ENCODE measurements at places on chromosomes 3 and 15.
A peak's percentile ranks its signal among the peaks of the same experiment; 100 is the strongest.

- DNase-seq = peak; percentile 0
These were observed 969.4 kb downstream of the NTRK3 start for GRCh38 chr15:87287156-87287555.

GRCh38 chr3:37054370-37054769 lies 61.1 kb downstream of the MLH1 start:
- peak; percentile 46 for DNase-seq

GRCh38 chr15:68875377-68876116 lies 54.8 kb upstream of the SPESP1 start:
- peak; percentile 88 for DNase-seq

DNA sequence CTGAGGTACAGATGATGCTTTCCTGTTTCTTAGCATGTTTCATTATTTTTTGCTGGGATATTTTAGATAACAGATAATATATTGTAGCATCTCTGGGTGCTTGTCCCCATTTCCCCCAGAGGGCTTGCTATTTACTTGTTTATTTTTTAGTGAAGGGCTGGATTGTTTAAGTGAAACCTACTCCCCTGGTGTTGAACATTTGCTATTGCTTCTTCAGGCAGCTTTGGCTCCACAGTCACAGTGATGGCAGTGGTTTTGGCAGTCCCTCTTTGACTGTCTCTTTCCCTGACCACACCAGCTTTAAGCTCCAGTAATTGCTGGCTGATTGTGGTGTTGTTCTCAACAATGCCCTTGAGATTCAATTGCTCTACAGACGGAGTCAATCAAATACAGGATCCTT lies 128.9 kb downstream of the KLF13 start:
- no peak for DNase-seq

DNA sequence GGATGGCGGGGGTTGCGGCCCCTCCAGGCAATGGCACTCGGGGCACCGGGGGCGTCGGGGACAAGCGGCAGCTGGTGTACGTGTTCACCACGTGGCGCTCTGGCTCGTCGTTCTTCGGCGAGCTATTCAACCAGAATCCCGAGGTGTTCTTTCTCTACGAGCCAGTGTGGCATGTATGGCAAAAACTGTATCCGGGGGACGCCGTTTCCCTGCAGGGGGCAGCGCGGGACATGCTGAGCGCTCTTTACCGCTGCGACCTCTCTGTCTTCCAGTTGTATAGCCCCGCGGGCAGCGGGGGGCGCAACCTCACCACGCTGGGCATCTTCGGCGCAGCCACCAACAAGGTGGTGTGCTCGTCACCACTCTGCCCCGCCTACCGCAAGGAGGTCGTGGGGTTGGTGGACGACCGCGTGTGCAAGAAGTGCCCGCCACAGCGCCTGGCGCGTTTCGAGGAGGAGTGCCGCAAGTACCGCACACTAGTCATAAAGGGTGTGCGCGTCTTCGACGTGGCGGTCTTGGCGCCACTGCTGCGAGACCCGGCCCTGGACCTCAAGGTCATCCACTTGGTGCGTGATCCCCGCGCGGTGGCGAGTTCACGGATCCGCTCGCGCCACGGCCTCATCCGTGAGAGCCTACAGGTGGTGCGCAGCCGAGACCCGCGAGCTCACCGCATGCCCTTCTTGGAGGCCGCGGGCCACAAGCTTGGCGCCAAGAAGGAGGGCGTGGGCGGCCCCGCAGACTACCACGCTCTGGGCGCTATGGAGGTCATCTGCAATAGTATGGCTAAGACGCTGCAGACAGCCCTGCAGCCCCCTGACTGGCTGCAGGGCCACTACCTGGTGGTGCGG lies 1.9 kb downstream of the CHST2 start:
- peak; percentile 55 for DNase-seq

- DNase-seq = peak; percentile 1
These were observed 158.7 kb downstream of the SUCLG2 start for GRCh38 chr3:67495751-67496150.

- DNase-seq = no peak
These were observed 443.3 kb upstream of the TPRG1 start for GRCh38 chr3:188728371-188728896.

GRCh38 chr3:14203521-14204079 lies 25.0 kb downstream of the LSM3 start:
- DNase-seq = peak; percentile 87

GRCh38 chr3:128572644-128573105 lies 77.9 kb downstream of the RPN1 start:
- DNase-seq = no peak

- no peak for DNase-seq
These were observed 166.2 kb downstream of the LRTM1 start for GRCh38 chr3:54761637-54762036.

DNA sequence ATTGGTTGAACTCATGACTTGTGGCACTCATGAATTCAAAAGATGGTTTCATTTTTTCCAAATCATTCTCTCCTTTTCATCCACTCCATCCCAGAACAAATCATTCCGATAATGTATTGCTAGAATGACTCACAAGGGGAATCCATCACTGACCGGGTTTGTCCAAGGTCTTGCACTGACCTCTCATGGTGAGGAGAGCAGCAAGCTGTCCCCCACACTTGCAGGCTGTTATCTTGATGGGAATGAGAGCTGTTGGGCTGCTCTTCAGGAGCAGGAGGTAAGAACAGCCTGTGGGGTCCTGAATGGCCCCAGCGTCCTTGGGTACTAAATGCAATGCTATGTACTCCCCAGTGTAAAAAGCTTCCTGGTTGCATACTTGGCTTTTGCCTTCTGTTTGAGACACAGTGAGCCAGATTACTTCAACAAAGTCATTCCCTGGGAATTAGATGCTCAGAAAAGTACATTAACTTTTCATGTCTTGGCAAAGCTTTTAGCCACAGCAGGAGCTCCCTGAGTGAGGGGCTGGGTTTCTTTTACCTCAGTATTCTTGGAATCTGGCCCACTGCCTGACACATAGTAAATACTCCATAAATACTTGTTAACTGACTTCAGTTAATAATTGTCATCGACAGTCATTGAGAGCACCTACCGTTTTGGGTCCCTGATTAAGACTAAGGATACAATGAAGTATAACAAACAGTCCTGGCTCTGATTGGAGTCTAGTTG lies 24.1 kb downstream of the CCNL1 start:
- DNase-seq = peak; percentile 72

DNA sequence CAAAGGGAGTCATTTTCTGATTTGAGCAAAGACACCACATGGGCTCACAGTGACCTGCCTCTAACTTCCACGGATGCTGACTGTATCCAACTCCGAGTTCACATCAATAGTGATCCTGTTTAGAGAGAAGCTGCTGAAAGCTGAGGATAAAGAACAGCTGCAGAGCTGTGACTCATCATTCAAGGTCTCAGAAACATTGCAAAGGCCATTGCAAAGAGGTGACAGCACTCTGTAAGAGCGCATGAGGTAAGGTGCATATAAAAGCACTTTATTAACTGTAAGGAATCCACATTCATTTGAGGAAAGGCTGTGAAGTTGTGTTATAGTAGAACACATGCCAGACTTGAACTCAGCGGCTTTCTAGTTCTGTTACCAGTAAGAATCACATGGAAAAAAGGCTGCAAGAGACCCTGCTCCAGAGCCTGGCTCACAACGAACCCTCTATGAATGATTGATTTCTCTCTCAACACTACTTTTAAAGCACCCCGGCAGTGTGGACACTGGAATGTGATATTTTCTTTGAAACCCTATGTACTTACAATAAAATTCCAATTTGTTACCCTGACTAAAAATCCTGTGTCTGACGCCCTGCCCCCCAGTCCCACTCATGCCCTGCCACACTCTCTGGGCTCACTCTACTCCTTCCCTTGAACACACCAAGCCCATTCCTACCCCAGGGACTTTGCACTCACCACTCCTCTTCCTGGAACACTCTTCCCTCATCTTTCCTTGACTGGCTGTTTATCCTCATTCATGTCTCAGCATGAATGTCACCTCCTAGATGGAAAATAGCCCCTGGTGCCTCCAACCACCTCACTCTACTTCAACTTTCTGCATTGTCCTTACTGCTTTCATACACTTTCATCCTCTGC lies 111.2 kb downstream of the LSM3 start:
- DNase-seq = peak; percentile 96

DNA sequence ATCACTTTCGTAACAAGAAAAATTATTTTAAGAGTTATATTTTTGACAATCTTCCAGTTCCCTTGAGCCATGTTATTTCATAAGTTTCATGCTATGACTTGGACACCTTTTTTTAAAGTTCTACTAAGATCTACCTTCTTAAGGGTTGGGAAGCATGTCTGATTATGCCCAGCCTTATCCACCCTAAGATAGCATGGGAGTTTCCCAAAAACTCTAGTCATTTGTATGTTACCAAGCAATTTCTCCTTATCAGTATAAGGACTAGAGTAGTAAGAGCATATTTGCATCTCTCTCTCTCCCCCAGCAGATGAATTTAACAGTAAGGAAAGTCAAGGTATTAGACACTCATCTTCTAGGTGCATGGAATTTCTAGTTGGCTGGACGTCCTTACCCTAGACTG lies 85.1 kb upstream of the NTRK3 start:
- DNase-seq = no peak

- DNase-seq = peak; percentile 51
These were observed 236.6 kb downstream of the TBC1D5 start for GRCh38 chr3:17505856-17506255.

GRCh38 chr15:88393719-88394519 lies 73.3 kb downstream of the MRPL46 start:
- DNase-seq = no peak

DNA sequence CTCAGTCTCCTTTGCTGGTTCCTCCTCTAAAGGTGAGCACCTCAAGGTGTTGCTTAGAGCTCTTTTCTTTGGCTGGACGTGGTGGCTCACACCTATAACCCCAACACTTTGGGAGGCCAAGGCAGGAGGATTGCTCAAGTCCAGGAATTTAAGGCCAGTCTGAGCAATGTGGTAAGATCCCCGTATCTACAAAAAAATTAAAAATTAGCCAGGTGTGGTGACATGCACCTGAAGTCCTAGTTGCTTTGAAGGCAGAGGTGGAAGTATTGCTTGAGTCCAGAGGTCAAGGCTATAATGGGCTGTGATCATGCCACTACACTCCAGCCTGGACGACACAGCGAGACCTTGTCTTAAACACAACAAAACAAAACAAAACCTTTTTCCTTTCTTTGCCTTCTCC lies 28.3 kb downstream of the TOPBP1 start:
- no peak for DNase-seq
